ENCODE measurements at places on chromosomes 12 and 14.

DNA sequence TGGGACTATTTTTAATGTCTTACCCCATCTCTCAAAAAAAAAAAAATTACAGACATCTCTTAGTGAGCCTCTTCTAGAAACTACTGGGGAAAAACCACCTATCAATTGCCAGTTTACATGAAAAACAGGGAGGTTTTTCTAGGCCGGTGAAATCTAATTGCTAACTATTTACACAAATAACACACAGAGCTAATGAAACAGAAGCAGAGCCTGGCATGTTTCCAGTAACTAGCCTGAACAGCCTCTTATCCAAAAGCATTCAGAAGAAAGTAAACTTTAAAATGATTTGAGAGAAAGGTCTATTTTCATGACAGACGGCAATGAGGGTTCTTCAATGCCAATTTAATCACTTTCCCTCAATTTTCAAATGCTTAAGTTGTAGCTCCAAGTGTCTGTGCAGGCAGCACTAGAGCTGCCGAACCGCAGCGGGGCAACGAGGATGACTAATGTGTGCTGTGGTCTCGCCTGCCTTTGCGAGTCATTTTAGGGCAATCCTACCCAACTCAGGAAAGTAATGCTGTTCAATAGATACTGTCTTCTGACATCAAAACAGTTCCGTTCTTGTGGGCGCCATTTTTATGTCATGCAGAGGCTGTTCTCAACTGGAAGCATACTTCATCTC lies 84.6 kb downstream of the SETD3 start:
- no peak for DNase-seq

- DNase-seq: no peak
Observed at GRCh38 chr12:51011955-51012354, 14.2 kb downstream of the SLC11A2 start.

- DNase-seq: no peak
Observed at GRCh38 chr12:14959463-14959862, 1.9 kb downstream of the ARHGDIB start.

DNA sequence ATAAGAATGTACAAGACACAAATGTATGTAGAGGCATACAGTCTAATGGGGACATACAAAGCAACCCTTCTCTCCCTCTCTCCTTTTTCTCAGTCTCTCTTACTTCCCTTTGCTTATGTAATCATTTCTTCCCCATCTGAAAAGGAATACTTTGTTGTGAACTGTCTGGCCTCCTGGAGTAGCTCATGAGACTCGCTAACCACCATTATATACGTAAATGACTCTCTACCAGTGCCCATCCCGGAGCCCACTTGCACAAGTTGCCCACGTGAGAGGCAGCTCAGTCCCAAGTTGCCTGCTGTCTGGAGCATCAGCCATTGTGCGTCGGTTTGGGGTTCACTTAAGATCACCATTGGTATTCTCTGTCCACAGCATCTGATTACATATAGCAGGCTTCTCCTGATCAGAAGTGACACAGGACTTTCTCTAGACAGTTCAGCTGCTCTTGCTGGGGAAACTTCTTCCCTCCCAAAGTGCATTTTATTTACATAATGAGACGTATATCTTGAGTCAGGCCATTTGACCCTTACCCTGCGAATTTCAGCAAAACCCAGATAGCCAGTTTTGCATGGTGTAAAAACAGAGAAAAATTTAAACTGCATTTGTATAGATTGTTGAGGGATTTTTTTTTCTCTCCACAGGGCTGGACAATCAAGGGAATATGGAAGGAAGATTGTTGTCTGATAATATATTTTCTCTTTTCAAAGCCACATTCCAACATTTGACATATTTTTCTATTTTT lies 220.7 kb upstream of the EGLN3 start:
- DNase-seq: no peak

GRCh38 chr14:43898687-43899086 lies 608.4 kb downstream of the FSCB start:
- DNase-seq: peak; percentile 17

DNA sequence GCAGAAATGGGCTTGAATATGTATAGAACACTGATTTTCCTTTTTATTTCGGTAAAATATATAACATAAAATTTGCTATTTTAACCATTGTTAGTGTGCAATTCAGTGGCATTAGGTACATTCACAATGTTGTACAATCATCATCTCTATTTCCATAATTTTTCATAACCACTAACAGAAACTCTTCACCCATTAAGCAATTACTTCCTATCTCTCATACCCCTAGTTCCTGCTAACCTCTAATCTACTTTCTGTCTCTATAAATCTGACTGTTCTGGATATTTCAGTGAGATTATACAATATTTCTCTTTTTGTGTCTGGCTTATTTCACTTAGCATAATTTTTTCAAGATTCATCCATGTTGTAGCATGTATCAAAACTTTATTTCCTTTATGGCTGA lies 8.9 kb upstream of the RNF212B start:
- no peak for DNase-seq

- DNase-seq: no peak
Observed at GRCh38 chr14:34496679-34497513, 34.9 kb upstream of the SPTSSA start.

DNA sequence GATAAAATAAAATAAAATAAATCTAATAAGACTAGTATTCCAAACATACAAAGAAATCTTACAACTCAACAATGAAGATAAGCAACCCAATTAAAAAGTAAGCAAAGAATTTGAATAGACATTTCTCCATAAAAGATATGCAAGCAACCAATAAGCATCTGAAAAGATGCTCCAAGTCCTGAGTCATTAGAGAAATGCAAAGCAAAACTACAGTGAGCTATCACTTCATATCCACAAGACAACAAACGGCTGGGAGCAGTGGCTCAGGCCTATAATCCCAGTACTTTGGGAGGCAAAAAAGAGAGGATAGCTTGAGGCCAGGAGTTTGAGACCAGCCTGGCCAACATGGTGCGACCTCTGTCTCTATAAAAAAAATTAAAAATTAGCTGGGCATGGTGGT lies 26.8 kb downstream of the ZFYVE1 start:
- no peak for DNase-seq

- DNase-seq: no peak
Observed at GRCh38 chr14:34365309-34365915, 96.6 kb downstream of the SPTSSA start.

DNA sequence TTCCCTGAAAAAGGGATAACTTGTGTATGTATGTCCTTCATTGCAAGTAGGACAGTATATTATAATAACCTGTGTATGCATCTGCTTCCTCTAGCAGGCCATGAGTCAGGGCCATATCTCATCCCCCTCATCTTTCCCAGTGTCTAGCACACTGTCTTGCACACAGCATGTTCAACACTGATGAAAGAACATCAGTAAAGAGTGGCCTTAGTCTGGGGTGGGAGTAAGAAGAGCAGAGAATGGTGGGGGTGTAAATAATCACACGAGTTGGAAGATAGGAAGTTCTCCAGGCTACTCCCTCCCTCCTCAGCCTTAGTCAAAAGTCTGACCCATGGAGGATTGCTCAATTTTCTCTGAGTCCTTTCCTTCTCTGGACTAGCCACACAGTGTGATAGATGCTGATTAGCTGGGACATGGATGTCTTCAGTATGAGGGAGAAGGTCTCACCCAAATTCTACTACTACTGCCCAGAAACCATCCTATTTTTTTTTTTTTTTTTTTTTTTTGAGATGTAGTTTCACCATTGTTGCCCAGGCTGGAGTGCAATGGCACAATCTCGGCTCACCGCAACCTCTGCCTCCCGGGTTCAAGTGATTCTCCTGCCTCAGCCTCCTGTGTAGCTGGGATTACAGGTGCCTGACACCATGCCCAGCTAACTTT lies 14.6 kb upstream of the SP1 start:
- no peak for DNase-seq

DNA sequence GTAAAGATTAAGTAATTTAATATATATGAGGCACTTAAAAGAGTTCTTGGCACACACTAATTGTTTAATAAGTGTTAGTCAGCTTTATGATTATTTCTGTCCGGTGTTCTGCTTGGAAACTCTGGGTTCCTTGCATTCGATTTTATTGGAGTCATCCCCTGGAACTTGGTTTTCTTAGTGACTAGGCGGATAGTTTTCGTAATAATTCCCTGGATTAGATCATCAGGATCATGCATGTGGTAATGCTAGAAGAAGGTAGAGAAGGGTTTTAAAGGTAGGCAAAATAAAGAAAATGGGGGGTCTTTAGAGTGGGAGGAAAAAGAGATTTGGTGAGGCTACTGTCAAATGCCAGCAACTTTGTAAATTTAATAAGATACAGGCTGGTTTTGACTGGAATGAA lies 88.4 kb downstream of the MYF5 start:
- DNase-seq: no peak

GRCh38 chr12:70351076-70351475 lies 15.0 kb upstream of the KCNMB4 start:
- DNase-seq: no peak

- DNase-seq: peak; percentile 40
Observed at GRCh38 chr12:103632554-103633216, 45.6 kb downstream of the STAB2 start.

DNA sequence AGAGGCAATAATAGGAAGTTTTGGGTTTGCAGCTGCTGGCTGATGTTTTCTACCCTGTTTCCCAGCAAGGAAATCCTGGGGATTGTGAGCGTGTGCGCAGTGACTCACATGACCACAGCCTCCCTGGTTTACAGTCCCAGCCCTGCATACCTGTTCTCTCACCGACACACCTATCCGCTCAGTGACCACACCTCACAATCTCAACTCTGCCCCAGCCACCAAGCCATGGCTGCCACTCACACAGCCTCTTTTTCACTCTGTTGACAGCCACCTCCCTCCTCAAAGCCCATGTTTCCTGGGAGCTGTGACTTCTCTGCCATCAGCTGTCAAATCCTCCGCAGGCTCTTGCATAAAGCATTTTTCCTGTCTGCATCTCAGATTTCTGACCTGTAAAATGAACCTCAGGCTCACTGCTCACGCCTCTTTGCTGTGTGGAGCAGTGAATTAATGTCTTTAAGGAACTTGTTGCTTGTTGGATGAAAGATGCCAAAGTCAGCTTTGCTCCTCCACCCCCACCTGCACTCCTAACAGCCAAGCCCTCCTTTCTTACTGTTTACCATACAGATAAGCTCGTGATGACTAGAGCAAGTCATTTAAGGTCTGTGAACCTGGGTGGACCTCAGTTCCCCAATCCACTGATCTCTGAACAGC lies 43.5 kb downstream of the B4GALNT3 start:
- DNase-seq: peak; percentile 50

GRCh38 chr14:102686196-102686801 lies 91.0 kb upstream of the TRAF3 start:
- no peak for DNase-seq

- no peak for DNase-seq
Observed at GRCh38 chr12:56141946-56142784, 10.2 kb upstream of the MYL6B start.

DNA sequence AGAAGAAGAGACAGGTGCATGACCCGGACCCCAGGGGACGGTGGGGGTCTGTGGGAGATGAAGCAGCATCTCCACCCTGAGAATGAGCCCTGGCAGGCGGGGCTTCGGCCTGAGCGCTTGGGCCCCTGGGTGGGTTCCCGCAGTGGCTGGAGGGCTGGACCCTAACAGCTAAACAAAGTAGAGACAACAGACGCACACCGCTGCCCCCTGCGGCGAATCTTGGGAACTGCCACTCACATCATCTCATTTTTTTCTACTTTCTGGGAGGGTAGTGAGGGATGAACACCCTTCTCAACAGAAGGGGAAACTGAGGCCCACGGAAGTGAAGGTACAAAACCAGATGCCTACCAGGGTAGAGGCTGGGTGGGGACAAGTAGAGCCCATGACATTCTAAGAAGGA lies 104.7 kb downstream of the RFLNA start:
- DNase-seq: no peak

- DNase-seq: peak; percentile 35
Observed at GRCh38 chr14:66395300-66395699, 90.9 kb upstream of the CCDC196 start.

- no peak for DNase-seq
Observed at GRCh38 chr12:58310368-58310767, 369.0 kb downstream of the ATP23 start.

- no peak for DNase-seq
Observed at GRCh38 chr12:110687396-110688169, 1.3 kb downstream of the HVCN1 start.

DNA sequence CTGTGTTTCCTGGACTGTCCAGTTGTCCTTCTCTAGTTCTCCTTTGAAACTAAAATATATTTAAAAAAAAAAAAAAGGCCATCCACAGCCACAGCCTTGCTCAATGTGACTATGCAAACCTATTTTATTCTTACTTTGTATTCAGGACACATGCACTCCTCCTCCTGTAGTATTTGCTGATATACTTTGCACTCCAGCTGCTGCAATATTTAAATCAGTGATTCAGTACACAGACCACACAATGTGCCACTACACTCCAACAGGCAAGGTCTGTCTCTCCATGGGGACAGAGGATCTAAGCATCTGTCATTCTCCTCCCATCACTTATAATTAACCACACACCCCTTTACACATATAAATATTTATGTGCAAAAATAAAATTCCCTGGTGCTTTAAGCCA lies 40.2 kb upstream of the CCDC196 start:
- DNase-seq: peak; percentile 42

- no peak for DNase-seq
Observed at GRCh38 chr14:89012282-89013097, 188.0 kb downstream of the TTC8 start.

DNA sequence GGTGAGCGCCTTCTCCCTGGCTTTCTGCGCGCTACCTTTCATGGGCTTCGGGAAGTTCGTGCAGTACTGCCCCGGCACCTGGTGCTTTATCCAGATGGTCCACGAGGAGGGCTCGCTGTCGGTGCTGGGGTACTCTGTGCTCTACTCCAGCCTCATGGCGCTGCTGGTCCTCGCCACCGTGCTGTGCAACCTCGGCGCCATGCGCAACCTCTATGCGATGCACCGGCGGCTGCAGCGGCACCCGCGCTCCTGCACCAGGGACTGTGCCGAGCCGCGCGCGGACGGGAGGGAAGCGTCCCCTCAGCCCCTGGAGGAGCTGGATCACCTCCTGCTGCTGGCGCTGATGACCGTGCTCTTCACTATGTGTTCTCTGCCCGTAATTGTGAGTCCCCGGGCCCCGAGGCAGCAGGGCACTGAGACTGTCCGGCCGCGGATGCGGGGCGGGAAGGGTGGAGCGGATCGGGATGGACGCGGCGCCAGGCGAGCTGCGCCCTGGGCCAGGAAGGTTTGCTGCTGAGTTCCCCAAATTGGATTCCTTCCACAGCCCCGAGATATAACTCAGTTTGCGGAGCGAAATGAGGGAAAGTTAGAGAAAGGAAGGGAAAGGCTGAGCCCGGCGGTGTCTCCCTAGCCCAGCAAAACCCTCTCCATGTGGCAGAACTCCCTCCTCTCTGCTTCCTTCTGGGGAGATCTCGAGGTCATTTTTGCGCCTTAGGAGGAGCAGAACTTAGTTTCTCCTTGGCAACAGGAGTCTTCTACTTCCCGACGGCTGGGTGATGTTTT lies 972 bp downstream of the PTGDR start:
- DNase-seq: no peak

- DNase-seq: no peak
Observed at GRCh38 chr12:48247181-48247966, 44.3 kb upstream of the OR10AD1 start.

DNA sequence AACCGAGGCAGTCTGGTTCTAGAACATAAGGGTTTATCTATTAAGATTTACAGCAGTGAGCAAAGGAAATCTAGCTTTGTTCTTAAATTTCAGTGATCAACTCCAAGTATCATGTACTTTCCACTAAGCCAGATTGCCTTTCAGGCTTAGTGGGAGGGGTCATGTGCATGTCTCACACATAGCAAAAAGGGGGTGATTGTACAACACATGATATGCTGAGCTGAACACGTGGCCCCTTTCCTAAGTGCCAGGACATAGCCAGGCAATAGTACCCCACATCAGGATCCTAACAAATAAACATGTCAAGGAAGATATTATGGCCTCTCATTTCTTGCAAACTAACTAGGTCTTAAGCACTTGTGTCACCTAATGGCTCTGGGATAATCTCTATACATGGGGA lies 347.2 kb downstream of the C12orf75 start:
- no peak for DNase-seq
